OCI-M1 (cell line): ENCODE measurements at places on chromosomes 16 and 17.

DNA sequence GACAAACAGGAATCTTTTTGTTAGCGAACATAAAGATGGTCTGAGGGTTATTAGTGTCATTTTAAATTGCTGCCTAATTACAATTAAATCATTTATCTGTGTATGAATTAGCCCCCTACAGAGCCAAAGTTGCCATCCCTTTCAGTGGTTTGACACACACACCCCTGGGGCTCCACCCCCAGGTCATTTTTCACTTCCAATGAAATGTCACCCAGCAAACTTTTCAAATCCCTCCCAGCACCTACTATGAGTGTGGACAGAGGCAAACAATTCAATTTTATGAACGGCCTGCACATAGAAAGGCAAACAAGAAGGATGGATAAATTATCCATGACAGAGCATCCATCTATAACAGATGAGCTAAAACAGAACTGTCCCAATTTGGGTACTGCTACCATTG, 2.4 kb downstream of the MYH10 start:
- peak; percentile 66 for DNase-seq

GRCh38 chr17:72518753-72519597, 398.2 kb downstream of the SOX9 start:
- no peak for DNase-seq

GRCh38 chr17:79654960-79655382, 44.1 kb upstream of the RBFOX3 start:
- no peak for DNase-seq

- no peak for DNase-seq
These were observed 256.3 kb upstream of the ZFHX3 start for GRCh38 chr16:73304008-73304774.
